ENCODE measurements at places on chromosomes 4 and X.

- DNase-seq = no peak
Observed at GRCh38 chr4:123867910-123868587, 471.5 kb downstream of the SPRY1 start.

- DNase-seq = no peak
Observed at GRCh38 chrX:9378980-9379696, 85.7 kb upstream of the TBL1X start.

- DNase-seq = peak; percentile 57
Observed at GRCh38 chrX:21374163-21374993, at the start of gene CNKSR2. Gene CNKSR2, plus strand, starts transcription at chrX:21374418. Its CDS starts 480 bp downstream, at chrX:21374898.

- no peak for DNase-seq
Observed at GRCh38 chr4:2256781-2257191, 5.1 kb downstream of the MXD4 start.

DNA sequence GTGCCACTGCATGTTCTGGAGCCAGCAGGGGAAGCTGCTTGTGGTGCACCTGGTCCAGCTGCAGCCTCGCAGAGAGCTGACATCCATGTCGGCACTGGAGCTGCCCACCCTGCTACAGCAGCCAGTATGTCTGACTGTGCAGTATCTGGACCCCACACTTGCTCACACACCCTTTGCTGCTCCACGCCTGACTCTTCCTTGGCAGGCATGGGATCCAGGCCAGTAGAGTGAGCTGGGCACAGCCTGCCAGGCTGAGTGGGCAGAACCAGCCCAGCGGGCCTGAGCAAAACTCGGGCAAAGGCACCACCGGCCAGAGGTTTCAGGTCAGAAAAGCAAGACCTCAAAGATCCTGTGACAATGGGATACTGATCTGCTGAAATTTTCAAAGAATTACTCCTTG is 690.1 kb downstream of the STPG2 start:
- no peak for DNase-seq

- no peak for DNase-seq
Observed at GRCh38 chr4:2617955-2618354, 81.5 kb downstream of the FAM193A start.

DNA sequence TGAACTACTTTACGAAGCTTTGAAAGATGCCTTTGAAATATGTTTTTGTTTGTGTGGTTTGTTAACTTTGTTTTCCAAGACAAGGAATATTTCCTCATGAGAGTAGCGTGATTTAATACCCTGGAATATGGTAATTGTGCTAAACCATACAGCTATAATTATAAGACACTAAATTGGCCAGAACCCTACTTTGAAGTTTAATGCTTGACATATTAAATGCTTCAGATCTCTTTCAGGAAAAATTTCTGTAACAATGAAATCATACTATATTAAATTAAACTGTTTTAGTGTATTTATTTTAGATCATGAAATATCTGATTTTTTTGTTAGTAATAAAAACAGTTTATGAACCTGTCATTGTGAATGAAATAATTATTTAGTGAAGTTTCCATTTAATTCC is 63.5 kb downstream of the DCLK2 start:
- no peak for DNase-seq

DNA sequence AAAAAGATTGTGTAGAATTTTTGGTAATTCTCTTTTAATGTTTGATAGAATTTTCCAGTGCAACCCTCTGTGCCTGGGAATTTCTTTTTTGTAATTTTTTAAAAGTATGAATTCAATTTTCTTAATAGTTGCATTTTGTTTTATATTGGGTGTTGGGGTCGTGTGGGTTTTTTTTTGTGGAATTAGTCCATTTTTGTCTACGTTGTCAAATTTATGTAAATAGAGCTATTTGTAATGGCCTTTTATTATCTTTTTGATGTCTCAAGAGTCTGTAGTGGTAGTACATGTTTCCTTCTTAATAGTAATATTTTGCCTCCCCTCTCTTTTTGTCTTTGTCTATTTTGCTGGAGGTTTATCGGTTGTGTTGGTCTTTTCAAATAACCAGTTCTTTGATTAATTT is 64.4 kb downstream of the F11 start:
- no peak for DNase-seq

- no peak for DNase-seq
Observed at GRCh38 chr4:22339491-22339890, 176.4 kb downstream of the ADGRA3 start.

DNA sequence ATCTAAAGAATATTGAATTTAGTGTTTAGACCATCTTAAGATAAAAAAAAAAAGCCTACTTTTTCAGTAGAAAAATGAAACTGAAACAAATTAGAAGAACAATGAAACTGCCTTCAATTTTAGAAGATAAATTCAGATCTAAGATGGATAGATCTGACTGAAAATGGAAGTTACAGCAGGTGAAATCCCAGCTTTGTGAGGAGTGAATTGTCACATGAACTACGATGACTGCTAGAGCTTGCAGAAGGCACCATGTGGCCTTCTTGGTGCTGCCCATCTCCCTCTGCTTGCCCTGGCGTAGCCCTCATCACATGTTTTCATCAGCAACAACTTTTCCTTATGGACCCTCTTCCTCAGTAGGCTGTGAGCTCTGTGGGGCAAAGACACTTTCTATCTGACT is 51.4 kb upstream of the EMCN start:
- DNase-seq = no peak

- no peak for DNase-seq
Observed at GRCh38 chrX:102684772-102685520, 27.3 kb upstream of the GPRASP2 start.

- DNase-seq = no peak
Observed at GRCh38 chr4:78885598-78885997, 53.6 kb downstream of the PAQR3 start.
